ENCODE measurements at places on chromosomes 5 and 9.

- DNase-seq: no peak
Measured at GRCh38 chr5:35884773-35885172, 28.1 kb downstream of the IL7R start.

GRCh38 chr9:131629825-131630204, 84.5 kb downstream of the PRRT1B start:
- no peak for DNase-seq

GRCh38 chr5:145853781-145854376, 18.7 kb upstream of the PRELID2 start:
- DNase-seq: no peak

- no peak for DNase-seq
Measured at GRCh38 chr5:168104350-168104749, 187.1 kb upstream of the WWC1 start.
